ENCODE measurements at places on chromosomes 2 and 18.

GRCh38 chr2:222709191-222709891, 37.9 kb downstream of the MOGAT1 start:
- H3K27ac ChIP-seq: no peak overlapping the region
- H3K4me3 ChIP-seq: no peak overlapping the region
- no peaks in the 10 kb centered on the region for H3K27me3 ChIP-seq
- H3K36me3 ChIP-seq: no peaks in the 10 kb centered on the region
- H3K4me1 ChIP-seq: no peaks in the 10 kb centered on the region

- H3K4me3 ChIP-seq: no peak overlapping the region
- no peaks in the 10 kb centered on the region for H3K4me1 ChIP-seq
- no peak for DNase-seq
- no peaks in the 10 kb centered on the region for H3K36me3 ChIP-seq
- no peaks in the 10 kb centered on the region for H3K27me3 ChIP-seq
- no peak overlapping the region for H3K27ac ChIP-seq
Observed at GRCh38 chr2:188524519-188525113, 232.9 kb downstream of the GULP1 start.

DNA sequence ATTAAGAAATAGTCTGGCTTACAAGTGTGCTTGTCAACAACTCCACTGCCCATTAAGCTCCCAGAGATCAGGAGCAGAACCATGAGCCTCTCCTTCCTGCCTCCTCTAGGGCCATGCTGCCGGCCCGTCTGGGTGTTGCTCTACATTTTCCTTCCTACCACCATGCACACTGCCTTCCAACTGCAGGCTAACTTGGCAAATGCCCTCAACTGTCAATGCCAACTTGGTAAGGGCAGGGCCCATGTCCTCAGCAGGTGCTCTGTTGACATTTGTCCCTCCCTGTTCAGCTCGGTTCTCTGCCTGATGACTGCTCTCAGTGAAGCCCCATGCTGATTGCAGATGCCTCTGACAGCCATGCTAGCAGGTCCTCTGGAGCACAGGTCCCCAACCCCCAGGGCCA, 345.2 kb downstream of the ALK start:
- H3K27ac ChIP-seq: no peak overlapping the region
- no peaks in the 10 kb centered on the region for H3K36me3 ChIP-seq
- no peaks in the 10 kb centered on the region for H3K27me3 ChIP-seq
- no peak for DNase-seq
- no peaks in the 10 kb centered on the region for H3K4me1 ChIP-seq

DNA sequence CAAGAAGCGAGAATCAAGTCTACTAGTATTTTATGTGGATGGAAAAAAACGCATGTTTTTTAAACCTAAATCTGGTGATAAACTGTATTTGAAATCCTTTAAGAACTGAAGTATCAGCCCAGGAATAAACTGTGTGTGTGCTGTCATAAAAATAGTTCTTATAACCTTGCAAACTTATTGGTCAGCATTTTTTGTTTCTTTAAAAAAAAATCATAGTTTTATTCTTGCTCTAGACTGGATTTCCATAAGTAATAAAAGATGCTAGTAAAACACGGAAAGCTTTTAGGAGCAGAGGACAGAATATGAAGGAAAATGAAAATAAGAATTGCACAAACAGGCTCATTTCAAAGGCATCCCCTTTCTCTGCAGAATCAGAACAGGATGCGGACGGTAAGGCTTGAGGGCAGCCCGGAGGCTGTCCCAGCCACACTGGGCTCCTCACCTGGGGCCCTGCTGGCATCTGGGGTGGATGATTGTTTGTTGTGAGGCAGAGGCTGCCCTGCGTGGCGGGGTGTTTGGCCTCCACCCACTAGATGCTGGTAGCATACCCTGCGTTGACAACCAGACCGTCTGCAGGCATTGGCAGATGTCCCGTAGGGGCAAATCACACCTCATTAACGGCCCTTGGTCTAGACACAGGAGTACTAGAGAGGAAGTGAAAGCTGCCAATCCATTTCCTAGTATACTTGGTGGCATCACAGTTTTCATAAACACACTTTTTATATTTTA, 52.5 kb downstream of the MBP start:
- peaks cover 29% of the 10 kb centered on the region for H3K4me1 ChIP-seq
- no peaks in the 10 kb centered on the region for H3K36me3 ChIP-seq
- no peaks in the 10 kb centered on the region for H3K27me3 ChIP-seq
- H3K27ac ChIP-seq: no peak overlapping the region
- no peak overlapping the region for H3K4me3 ChIP-seq

DNA sequence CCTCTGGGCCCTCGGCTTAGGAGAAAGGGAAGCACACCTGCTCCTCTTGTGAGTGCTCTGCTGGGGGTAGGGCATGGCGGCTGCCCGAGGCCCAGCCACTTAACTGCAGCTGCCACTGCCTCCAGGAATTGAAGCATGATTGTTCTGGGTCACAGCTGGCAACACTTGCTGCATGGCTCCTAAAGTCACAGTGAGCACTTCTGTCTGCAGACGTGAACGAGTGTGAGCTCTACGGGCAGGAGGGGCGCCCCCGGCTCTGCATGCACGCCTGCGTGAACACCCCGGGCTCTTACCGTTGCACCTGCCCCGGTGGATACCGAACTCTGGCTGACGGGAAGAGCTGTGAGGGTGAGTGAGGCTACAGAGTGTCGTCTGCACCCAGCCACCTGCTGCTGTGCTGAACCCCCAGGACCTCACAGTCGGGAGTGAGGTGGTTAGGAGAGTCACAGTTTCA, 44.4 kb downstream of the FBLN7 start:
- H3K4me1 ChIP-seq: peaks cover 49% of the 10 kb centered on the region
- DNase-seq: no peak
- no peaks in the 10 kb centered on the region for H3K27me3 ChIP-seq
- H3K27ac ChIP-seq: peak overlapping the region; percentile 92
- H3K4me3 ChIP-seq: peak overlapping the region; percentile 59

All from effector memory CD4-positive, alpha-beta T cell (primary cell).